ENCODE measurements at places on chromosomes 4 and X.

DNA sequence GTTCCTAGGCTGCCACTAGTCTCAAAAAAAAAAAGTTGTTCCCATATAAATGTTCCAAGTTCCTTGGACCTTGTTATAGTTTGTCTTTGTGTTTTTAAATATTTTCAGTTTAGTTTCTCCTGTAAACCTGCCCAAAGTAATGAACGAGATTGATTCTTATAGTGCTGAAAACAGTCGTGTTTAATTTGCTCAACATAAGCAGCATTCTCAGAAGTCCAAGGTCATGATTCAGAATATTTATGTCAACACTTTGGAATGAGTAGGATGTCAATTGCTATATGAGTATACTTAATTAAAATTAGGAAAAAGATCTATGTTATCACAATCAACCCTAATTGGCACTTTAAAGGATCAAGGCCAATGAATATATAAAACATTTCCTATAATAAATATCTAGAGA, 510.9 kb downstream of the PPP4R3C start:
- DNase-seq = no peak

DNA sequence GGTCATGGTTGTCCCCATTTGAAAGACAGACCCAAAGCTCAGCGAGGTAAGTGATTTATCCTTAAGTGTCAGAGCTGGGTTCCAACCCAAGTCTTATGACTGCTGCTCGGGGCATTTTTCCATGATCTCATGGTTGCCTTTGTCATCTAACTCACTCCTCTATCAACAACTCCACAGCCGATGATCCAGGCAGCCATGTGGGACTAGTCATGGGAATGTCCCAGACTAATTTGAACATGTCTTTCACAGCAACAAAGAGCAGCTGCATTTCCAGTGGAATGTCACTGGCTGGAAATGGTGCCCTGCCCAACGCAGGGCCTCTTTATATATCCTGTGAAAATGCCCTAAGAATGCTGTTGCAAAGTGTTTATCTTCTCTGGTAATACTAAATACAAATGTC, 284.8 kb upstream of the PPARGC1A start:
- DNase-seq = no peak

DNA sequence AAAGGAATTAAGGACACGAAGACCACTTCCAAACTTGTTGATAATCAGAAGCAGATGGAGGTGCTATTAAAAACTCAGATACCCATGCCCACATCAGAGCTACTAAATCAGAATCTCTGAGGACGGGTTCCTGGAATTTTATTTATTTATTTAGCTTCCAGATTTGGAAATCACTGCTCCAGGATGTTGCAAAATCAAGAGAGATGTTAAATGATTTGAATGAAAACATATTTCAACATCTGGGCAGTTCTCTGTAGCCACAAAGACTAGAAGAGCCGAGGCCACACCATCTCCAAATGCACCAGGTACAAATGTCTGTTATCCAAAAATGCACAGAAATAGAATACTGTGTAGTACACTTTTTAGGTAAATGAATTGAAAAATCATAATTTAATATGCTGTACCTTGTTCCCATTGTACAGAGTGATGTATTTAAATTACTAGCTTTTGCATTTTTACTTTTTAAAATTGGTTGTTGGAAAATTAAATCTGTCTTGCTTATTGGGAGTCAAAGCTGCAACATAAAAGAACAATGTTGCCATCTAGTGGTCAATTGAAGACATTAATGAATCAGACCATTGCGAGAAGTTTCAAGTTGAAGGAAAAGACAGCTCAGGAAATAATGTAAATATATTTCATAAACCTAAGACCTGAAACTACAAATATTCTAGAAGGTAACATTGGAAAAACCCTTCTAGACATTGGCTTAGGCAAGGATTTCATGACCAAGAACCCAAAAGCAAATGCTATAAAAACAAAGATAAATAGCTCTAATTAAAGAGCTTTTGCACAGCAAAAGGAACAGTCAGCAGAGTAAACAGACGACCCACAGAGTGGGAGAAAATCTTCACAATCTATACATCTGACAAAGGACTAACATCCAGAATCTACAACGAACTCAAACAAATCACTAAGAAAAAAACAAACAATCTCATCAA, 151.3 kb upstream of the TTC29 start:
- DNase-seq = no peak

DNA sequence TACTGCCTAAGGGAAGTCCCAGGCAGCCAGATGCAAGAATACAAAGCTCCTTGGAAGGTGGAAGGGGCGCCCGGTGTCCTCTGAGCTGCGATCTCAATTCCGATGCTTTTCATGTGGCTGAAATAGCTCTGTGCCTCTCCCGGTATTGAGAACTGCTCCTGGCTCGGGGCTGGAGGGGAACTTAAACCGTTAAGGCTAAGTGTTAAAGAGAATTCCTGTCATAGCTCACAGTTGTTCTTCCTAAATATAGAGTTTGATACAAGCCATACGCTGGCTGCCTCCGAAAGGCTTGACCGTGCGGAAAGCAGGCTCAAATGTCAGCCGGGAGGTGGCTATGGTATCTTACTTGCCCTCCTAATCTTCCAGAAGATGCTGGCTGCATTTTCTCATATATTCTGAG, at the start of gene SMPX:
Gene SMPX, minus strand, starts transcription at position 157 of the 400 bp plus-strand sequence. CDS start 3,826 bp downstream, outside the sequence.
- no peak for DNase-seq

DNA sequence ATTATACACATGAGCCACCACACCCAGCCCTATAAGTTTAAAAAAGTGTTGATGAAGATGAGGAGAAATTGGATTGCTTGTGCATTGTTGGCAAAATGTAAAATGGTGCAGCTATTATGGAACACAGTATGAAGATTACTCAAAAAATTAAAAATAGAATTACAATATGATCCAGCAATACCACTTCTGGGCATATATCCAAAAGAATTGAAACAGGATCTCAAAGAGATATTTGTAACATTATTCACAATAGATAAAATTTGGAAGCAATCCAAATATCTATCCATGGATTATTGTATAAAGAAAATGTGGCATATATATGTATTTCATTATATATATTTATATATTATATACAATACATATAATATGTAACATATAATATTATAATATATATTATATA, 515.6 kb upstream of the GNPDA2 start:
- no peak for DNase-seq

GRCh38 chr4:24468071-24468470, 116.3 kb downstream of the DHX15 start:
- no peak for DNase-seq

GRCh38 chr4:15493411-15493810, 23.7 kb downstream of the CC2D2A start:
- no peak for DNase-seq

DNA sequence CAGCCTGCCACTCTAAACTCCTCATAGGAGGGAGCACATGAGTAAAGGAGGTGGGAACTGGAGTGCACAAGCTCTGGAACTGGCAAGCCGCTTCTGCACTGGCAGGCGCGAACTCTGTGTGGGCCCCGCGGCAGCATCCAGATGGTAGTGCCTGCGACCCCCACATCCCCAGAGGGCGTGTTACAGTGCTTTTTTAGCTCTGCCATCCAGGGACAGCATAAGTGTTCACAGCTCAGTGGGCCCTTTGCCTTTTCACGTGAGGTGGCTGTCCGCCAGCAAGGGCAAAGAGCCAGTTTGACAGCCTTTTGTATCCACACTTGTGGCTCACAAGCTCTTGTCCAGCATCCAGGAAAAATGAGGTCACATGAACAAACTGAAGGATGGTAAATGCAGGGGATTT, 581.6 kb upstream of the DIAPH2 start:
- DNase-seq = no peak

- no peak for DNase-seq
Observed at GRCh38 chr4:5143306-5143861, 92.1 kb downstream of the STK32B start.

- DNase-seq = no peak
Observed at GRCh38 chr4:44319129-44319528, 129.5 kb downstream of the KCTD8 start.

DNA sequence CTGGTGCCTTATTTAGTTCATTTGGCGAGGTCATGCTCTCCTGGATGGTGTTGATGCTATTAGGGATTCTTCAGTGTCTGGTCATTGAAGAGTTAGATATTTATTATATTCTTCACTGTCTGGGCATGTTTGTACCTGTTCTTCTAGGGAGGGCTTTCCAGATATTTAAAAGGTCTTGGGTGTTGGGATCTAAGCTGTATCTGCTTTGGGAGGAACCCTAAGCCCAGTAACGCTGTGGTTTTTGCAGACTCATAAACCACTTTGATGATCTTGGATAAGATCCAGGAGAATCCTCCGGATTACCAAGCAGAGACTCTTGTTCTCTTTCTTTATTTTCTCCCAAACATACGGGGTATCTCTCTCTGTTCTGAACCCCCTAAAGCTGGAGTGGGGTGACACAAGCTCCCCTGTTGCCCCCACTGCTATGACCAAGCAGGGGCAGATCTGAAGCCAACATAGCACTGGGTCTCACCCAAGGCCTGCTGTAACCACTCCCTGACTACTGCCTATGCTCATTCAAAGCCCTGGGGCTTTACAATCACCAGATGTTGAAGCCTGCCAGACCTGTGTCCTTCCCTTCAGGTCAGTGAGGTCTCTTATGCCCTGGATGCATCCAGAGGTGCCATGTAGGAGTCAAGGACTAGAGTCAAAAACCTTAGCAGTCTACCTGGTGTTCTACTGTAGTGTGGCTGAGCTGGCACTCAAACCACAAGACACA, 187.6 kb downstream of the GUCY2F start:
- no peak for DNase-seq

DNA sequence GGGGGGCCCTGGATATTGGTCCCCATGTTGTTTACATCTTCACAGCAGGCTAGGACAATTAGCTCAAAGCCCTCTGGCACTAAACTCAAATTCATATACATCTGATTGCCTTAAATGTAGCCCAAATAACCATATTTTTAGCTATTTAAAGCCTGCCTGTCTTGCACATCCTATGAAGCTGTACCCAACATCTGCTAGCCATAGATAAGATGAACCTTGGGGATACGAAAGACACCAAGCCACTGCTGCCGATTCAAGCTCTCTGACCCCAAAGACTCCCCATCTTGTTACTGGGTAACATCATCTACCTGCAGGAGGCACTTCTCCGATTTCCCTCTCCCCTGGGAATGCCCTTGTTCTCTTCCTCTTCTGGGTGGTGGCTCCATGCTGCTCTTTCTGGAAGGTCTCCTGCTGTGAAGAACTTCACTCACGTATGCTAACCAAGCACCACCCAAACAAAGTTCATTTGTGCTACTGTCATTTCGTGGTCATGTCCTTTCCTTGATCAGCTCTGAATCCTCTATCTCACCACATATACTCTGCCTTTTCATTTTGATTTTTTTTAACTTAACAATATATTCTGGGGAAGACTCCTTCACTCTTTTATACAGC, 107.7 kb upstream of the ATXN3L start:
- DNase-seq = no peak

GRCh38 chrX:47239898-47240545, 7.2 kb downstream of the USP11 start:
- no peak for DNase-seq

- no peak for DNase-seq
Observed at GRCh38 chr4:95159384-95159783, 389.4 kb downstream of the UNC5C start.

DNA sequence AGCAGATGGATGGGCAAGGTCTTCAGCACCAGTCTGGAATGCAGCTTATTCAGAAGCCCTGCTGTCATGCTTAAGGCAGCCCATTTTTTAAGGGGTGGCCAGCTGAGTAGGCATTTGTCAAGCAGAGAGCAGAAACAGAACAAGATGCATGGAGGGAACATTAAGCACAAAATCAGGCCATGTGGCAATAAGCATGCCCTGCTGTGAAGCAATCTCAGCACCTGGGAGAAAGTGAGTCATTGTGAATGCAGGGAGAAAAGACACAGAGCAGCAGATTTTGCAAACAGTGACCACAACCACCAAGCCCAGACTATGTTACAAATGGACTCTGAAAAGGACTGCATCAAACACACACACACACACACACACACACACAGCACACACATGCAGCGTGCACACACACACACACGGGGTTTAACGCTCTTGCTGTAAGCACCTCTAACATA, 94.1 kb upstream of the GALNT7 start:
- DNase-seq = no peak

GRCh38 chr4:72390409-72390808, 178.6 kb downstream of the ADAMTS3 start:
- DNase-seq = no peak

DNA sequence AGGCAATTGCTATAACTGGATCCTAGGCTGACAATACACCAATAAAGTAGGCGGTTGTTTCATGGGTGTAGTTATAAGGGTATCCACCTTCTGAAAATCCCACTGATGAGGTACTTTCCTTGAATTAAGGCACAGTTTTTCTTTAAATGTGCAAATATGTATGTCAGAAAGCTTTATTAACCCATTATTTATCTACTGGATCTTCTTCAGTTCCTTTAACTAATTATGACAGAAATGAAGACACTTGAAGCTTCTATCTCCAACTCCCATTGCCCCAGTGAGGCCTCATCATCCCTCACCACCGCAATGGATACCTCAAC, 159.6 kb upstream of the KLF3 start:
- DNase-seq = no peak

DNA sequence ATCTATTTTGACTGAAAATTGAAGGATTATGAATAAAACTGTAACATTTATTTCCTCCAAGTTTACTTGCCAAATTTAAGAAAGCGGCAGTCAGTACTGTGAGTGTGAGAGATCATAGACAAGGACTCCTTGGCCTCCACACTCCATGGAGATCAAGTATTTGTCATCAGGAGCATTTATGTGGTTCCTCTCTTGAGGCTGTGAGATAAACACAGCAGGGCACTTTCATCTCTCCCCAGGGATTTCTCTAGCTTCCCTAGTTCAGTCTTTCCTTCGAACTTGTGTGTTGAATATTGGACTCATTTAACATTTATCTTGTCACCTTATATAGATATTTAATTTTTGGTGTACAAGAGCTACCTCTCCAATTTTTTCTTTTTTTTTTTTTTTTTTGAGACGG, 40.8 kb downstream of the PDE5A start:
- DNase-seq = no peak

Data from GM06990 (cell line).